ENCODE measurements at places on chromosomes 4 and X.

- DNase-seq = no peak
Observed at GRCh38 chr4:48958582-48958981, 27.5 kb upstream of the CWH43 start.

DNA sequence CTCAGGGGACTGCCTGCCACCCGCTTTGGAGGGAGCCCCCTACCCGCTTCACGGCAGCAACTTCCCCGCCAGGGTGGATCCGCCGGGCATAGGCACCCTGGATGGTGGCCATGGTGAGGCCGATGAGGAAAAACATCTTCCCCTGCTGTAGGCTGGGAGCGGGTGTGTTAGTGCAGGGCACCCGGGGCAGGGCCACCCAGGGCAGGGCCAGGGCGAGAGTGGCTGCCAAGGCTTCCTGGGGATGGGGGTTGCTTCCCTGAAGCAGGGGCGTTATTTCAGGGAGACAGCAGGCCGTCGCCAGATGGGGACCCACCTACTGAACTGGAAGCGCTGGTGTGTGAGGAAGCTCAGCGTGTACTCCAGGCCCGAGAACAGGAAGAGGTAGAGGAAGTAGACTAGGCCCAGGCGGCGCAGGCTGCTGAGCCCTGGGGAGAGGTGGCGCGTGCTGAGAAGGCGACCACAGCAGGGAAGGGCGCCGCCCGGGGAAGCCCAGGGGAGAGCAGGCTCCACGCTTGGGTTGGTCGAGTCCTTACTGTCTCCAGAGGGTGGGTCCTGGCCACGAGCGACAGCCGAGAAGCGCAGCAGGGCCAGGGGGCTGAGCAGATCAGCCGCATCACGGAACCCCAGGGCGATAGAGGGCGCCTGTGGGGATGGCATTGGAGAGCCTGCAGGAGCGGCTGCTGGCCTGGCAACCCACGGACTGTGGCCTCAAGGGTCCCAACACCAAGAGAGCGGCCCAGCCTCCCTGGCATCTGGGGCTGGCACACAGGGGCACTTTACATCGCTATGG, 31.5 kb downstream of the NOP14 start:
- DNase-seq = no peak

DNA sequence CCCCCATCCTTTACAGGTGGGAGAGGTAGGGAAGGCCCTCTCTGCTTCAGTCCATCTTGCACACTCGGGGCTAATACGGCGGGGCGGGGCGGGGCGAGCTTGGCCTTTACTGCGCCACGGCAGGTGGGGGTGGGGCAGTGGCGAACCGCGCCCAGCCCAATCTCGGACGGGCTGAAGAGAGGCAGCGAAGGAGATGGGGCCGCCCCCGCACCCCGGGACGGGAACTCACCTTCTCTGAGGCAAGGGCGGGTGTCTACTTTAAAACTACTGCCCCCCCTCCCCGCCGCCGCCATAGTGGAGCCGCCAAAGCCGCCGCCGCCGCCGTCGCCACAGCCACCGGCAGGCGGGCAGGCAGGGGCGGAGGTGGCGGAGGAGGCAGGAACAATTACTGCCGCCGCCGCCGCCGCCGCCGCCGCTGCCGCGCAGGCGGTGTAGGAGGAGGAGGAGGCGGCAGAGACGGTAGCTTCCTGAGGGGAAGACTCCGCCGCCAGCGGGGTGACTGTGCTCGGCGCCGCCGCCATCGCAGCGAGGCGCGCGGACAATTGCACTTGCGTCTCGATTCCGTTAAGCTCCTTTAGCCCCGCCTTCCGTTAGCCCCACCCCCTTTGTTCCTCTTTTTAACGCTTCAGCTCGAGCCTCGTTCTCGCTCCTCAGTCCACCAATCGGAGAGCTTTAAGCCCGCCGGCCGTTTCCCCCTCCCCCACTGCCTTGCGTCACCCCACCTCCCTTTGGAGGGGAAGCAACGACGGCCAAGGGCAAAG, at the start of gene ZMAT1:
Gene ZMAT1 (minus strand): TSS at position 540 of the 761 bp plus-strand sequence. CDS start 19 bp downstream, at position 521.
- DNase-seq = peak; percentile 86

DNA sequence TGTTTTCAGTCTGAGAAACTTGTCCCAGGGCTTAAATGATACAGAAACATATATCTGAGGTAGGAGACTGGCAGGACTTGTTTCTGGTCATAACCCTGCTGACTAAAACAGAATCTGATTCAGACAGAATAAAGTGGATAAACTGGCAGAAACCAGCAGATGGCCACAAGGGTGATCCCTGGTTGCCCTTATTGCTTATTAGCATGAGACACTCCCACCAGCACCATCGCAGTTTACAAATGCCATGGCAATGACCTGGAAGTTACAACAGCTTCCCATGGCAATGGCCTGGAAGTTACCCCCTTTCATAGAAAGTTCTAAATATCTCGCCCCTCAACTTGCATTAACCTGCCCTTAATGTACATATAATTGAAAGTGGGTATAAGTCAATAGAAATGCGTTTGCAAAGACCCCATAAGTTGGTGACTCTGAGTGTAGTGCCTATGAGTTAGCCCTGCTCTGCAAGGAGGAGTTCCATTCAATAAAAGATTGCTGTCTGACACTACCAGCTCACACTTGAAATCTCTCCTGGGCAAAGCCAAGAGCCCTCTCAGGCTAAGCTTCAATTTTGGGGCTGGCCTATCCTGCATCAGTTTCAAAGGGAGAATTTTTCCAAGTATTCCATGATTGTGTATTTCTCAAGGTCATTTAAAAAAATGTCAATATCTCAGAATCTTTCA, 52.9 kb upstream of the PAGE5 start:
- no peak for DNase-seq

- no peak for DNase-seq
Observed at GRCh38 chrX:148915474-148915873, 415.1 kb downstream of the AFF2 start.

DNA sequence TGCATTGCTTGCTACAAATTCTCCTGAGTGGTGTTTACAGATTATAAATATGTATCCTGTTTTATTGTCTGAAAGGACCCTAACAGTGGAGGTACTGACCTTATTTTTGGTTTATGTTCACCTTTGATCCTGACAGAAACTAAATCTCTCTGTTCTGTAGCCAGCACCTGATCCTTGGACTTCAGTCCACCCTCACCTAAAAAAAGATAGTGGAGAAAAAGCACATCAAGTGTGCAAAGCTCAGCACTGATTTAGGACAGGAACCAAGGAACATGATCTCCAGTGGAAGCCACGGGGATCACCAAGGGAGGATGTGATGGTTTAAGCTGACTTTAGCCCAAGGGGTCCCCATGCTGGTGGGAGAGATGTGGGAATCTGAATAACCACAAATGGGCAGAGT, 22.3 kb upstream of the C4orf54 start:
- DNase-seq = no peak

DNA sequence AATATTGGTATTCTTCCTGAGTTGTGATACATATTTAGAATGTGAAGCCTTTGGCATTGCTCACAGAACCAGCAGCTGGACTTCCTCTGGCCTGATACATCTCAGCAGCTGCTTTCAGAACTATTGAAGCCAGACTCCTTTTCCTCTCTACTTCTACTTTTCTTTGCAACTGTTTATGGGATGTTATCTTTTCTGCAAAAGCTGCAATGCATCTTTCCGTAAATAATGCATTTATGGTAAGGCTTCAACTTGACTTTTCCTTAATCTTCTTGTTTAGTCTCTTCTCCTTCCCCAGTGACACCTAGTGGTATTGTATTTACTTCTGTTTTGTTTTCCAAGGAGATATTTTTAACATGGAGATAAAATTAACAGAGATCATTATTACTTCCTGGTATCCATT, 1548.7 kb downstream of the PCDH7 start:
- no peak for DNase-seq

DNA sequence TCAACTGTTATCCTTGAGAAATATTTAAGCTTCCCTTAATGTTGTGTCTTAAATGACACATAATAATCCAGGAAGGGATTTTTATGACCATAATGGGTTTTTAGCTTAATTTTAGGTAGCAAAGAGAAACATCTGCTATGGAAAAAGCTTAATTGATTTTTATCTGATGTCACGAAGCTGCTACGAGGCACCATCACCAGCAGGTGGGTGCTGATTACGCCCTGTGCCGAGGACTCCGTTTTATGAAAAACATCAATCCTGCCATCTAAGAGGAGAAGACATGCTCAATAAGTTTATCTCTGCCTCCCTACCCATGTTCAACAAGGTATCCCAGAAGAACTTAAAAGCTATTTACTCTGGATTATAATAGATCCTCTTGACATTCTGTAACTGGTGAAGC, 280.6 kb upstream of the ZFP42 start:
- DNase-seq = no peak

DNA sequence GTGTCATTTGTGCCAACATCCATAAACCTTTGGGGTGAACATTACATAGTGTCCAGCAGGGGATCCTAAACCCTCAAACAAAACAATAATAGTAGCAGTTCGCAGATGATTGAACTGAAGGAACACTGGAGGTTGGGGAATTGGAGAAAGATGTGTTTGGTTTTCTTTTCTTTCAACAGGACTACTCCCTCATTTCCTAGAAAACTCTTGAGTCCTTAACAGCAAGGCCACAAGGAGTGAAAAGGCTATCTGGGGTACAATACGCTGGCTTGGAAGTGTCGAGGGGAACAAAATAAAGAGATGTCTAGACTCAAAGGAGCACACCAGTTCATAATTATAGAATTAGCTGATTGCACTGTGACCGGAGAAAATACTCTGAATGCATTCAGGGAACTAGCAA, 72.1 kb downstream of the IDS start:
- no peak for DNase-seq

DNA sequence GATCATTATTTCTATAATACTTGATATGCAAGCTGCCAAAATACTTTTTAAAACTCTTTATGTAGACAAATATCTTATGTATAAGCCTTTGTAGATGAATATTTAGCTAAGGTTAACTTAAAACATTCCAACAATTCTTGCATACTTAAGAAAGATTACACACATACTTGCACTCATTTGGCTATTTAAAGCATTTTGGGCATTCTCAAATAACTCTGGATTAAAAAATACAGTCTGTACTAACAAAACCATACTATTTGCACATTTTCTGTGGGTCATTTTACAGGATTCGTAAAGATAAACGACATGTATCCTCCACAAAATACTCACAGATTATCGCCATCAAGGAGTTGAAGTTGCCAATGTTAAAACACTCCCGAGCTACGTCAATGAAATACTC, 26.5 kb downstream of the RASGEF1B start:
- no peak for DNase-seq

GRCh38 chr4:128191115-128191781, 96.4 kb downstream of the PGRMC2 start:
- DNase-seq = peak; percentile 29

- DNase-seq = no peak
Observed at GRCh38 chr4:17027495-17027894, 129.1 kb upstream of the LDB2 start.

- DNase-seq = no peak
Observed at GRCh38 chrX:1212532-1212931, at the start of gene CRLF2. Gene CRLF2, minus strand, starts transcription at chrX:1212649. Its CDS starts 15 bp downstream, at chrX:1212634.

GRCh38 chr4:147863808-147864472, 132.1 kb downstream of the ARHGAP10 start:
- DNase-seq = no peak

GRCh38 chr4:186061921-186062320, 7.0 kb upstream of the TLR3 start:
- no peak for DNase-seq

DNA sequence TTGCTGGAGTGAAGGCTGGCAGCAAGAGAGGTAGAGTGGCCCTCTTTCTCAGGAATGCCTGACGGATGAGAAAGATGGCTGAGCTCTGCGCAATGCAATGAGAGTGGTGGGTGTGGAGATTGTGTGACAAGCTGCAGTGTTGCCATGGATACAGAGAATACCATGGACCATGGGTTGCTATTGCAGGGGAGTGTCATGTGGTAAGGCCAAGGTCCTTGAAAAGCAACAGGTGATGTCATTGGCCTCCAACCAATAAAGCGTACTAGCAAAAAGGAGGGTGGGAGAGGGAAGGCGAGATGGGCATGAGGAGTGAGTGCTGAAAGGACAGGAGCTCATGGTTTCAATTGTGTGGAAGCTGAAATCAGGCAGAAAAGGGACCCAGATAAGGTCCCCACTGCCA, 1.8 kb downstream of the PNMA5 start:
- no peak for DNase-seq

DNA sequence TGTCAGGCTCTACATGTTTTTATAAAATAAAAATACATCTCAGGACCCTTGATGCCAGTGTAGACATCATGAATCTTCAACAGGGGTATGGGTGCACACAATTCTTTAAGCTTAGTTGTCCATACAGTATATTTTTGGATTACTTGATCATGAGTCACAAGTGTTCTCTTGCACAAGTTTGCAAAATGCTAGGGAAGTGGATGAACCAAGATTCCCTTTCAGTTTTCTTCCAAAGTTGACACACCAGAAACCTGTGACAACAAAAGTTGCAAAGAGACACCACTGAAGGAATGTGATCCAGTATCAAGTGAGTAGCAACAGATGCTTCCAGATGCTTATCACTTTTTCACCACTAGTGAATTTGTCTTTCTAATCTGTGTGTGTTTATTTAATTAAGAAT, 1021.2 kb downstream of the PCDH7 start:
- DNase-seq = no peak

Measured in stimulated activated CD8-positive, alpha-beta memory T cell treated with anti-CD3 and anti-CD28 coated beads, Interleukin-2, amount 100 ng/mL, for 48 hours (primary cell).